Suppressor macrophage treated with lipopolysaccharide for 1 hour (primary cell): ENCODE measurements at places on chromosomes 6 and 20.

DNA sequence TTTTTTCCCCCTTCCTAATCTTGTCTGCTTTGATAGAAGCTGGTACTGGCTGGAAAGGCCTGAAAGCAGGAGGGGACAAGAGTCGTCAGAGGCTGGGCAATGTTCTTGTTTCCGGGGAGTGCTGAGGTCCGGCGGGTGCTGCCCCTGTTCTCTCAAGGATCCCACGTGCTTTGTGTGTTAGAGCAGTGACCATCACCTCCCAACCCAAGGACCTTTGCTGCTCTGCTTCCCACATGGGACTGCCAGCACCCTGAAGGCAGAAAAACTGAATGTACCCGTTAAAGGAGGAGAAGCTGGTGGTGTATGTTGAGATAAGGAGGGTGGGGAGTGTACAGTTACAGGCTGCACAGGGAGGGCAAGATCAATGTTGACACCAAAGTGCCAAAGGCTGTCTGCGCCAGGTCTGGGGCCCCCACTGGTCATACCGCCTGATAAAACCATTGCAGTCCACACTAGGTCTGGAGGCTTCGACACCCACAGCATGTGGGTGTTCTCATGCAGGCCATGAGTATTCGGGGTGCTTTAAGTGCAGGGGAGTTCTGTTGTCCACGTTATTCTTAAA is 15.0 kb downstream of the C20orf173 start:
- DNase-seq, result no peak

- DNase-seq, result no peak
Measured at GRCh38 chr6:170442596-170442995, 110.5 kb downstream of the PSMB1 start.

DNA sequence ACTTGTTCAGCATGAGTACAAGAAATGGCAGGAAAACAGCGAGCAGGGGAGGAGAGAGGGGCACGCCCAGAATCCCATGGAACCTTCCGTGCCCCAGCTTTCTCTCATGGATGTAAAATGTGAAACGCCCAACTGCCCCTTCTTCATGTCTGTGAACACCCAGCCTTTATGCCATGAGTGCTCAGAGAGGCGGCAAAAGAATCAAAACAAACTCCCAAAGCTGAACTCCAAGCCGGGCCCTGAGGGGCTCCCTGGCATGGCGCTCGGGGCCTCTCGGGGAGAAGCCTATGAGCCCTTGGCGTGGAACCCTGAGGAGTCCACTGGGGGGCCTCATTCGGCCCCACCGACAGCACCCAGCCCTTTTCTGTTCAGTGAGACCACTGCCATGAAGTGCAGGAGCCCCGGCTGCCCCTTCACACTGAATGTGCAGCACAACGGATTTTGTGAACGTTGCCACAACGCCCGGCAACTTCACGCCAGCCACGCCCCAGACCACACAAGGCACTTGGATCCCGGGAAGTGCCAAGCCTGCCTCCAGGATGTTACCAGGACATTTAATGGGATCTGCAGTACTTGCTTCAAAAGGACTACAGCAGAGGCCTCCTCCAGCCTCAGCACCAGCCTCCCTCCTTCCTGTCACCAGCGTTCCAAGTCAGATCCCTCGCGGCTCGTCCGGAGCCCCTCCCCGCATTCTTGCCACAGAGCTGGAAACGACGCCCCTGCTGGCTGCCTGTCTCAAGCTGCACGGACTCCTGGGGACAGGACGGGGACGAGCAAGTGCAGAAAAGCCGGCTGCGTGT is 11.6 kb downstream of the TNFAIP3 start:
- peak; percentile 39 for DNase-seq

DNA sequence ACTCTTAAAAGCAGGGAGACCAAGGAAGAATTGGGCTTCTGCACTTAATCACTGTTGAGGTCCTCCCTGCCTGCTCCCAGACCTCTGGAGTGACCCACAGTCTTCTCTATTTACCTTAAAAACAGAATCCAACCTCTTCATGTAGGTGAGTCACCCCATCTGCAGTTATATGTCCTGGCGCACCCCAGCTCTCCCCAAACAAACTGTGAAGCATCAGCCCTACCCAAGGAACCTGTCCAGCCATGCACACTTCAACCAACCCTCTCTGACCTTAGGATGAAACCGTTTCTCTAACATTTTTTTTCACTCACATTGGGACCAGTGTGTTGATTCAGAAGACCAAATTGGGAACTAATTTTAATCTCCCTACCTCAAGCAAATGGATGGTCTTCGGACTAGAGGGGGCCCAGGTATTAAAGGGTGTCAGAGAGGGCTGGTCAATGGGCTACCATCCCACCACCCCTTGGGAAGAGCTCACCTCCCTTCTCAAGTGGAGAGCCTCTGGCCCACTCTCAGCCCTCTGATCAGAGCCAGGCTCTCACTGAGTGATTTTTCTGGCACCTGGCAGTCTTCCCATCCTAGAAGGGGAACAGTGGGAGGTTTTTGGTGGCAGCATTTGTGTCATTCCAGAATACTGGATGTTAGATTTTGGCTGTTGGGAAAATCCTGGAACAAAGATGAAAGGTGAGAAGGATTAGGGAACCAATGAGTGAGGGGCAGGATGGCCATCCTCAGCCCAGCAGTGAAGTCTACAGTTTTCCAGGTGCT is 203.6 kb downstream of the LRFN2 start:
- DNase-seq, result no peak

GRCh38 chr6:52284131-52284459 is 447 bp downstream of the MCM3 start:
- peak; percentile 54 for DNase-seq

- DNase-seq, result no peak
Measured at GRCh38 chr6:118743746-118744145, 92.4 kb upstream of the CEP85L start.

DNA sequence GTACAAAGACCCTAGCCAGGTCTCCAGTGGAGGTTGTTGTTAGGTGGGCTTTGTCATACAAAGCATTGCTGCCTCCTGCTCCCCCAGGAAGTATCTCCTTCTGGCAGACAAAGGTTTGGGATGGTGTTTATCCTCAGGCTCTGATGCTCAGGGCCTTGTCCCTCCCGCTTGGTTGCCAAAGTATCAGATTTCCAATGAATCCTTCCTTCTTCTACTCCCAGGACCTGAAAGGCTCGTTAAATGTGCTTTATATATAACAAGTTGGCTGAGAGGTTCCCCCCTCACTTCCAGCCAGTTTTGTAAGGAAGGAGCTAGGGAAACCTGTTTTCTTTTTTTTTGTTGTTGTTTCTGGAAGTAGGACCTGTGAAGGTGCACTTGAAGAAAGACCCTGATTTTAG is 14.4 kb downstream of the PTK7 start:
- no peak for DNase-seq

DNA sequence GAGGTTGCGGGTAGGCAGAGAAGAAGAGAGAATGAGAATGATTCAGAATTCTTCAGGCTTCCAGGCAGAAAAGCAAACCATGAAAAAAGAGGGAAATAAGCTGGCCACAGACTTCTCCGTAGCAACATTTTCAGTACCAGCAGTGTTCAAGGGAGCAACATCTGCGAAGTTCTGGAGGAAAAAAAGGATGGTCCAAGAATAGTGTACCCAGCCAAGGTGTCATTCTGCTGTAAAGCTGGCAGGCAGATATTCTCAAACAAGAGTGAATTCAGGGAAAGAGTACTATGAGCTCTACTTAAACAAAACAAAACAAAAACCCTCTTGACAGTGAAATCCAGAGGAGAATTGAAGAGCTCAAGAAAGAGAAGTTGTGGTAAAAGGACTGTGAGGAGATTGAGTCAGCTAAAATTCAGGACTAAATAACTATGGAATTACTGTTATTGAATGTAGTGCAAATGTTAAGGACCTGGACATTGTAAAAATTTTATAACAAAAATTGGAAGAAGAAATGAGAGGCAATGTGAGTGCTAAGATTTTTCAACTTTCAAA is 86.5 kb downstream of the ATRN start:
- peak; percentile 20 for DNase-seq

GRCh38 chr6:49909563-49909962 is 43.2 kb upstream of the CRISP1 start:
- DNase-seq, result no peak

DNA sequence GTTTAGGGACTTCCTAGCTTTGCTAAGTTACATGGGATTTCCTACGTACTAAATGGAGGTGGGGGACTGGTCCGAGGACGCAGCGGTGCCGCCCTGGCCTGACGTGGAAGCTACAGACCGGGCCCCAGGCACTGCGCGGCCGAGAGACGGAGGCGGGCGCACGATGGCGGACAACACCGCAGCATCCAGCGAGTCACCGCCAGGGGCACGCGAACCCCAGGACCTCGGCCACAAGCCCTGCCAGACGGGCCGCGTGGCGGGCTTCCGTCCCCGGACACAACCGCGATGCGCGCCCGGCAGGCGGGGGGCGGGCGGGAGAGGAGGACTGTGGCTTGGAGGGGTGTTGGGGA is 1516.9 kb upstream of the DEFB115 start:
- no peak for DNase-seq

DNA sequence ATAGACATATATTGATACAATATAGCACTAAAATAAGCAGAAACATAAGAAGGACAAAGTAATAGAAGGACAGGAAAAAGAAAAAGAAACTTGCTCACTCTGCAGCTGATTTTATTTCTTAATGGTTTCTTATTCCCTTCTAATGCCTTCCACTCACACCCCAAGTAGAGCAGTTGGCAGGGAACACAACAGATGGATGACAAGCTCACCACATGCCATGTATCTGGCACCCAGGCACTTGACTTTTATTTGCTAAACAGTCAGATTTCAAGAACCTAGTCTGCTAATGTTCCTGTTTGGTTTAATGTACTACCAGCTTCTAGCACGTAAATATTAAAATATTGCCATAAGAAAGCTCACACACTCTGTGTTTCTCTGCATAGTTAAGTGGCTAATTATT is 87.1 kb downstream of the COL19A1 start:
- no peak for DNase-seq

DNA sequence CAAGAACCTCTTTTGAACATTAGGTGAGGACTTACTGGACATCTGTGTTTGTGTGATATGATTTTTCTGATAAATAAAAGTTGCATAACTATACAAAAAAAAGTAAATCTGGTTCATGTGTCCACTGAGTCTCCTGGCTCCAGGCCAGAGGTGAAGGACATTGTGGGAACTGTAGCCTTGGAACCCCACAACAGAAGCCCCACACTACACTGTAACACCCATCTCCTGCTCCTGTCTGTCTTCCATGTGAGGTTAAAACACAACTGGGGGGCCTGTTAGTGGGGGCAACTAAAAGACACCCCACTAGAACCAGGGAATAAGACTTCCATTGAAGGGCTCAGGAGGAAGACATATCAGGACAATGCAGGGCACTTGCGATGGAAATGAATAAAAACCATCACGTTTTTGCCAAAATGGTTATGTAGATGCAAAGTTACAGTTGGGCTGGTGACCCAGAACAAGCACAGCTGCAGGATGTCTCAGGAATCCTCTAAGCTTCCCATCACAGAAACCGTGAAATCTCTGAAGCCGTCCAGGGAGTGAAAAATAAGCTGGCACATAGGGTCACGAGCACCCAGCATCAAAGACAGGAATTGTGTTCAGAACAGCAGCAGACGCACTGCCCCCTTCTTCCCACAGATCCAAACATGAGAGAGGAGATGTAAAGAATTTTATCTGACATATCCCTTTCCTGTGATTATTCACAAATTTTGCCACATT is 36.7 kb upstream of the PCSK2 start:
- no peak for DNase-seq

GRCh38 chr6:109252261-109253041 is 129.8 kb downstream of the CD164 start:
- DNase-seq, result no peak

- DNase-seq, result no peak
Measured at GRCh38 chr20:16205507-16205906, 367.7 kb downstream of the KIF16B start.
